ENCODE measurements at places on chromosomes 5 and 9. TPM values are rescaled to one million over a fixed set of nuclear protein-coding genes. Genes with fewer than 3 reads are reported as not detected.

PCDHB16 gene
- not detected for total RNA-seq

GABRB2 gene
- not detected for total RNA-seq

PAXX gene
- total RNA-seq, result 7.8 TPM

ZFYVE16 gene
- total RNA-seq, result 26.0 TPM

EPB41L4B gene
- 55.7 TPM for total RNA-seq

IER5L gene
- 15.7 TPM for total RNA-seq

GNAQ gene
- 50.5 TPM for total RNA-seq

BRIX1 gene
- total RNA-seq, result 41.0 TPM
